ENCODE measurements at places on chromosomes 7 and 10.

GRCh38 chr7:2873146-2873545 is 29.0 kb upstream of the GNA12 start:
- DNase-seq, result peak; percentile 26

DNA sequence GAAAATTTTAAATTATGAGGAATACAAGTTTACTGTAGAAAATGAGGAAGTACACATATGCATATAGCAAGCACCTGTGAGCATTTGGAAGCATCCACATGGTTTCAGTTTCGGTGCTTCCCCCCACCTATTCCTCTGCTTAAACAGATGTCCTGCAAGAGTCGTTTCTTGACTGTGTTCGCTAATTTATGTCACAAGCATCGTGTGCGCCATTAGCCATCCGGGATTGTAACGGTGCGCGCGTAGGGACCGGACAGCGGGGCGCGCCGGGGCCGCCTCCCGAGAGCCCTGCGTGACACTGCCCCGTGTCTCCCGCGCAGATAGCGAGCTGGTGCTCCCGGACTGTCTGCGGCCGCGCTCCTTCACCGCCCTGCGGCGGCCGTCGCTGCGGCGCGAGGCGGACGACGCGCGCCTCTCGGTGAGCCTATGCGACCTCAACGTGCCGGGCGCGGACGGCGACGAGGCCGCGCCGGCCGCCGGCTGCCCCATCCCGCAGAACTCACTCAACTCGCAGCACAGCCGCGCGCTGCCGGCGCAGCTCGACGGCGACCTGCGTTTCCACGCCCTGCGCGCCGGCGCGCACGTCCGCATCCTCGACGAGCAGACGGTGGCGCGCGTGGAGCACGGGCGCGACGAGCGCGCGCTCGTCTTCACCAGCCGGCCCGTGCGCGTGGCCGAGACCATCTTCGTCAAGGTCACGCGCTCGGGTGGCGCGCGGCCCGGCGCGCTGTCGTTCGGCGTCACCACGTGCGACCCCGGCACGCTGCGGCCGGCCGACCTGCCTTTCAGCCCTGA is 90.9 kb downstream of the NEURL1 start:
- DNase-seq, result peak; percentile 96

GRCh38 chr10:30656233-30656632 is 26.7 kb upstream of the LYZL2 start:
- DNase-seq, result peak; percentile 38

DNA sequence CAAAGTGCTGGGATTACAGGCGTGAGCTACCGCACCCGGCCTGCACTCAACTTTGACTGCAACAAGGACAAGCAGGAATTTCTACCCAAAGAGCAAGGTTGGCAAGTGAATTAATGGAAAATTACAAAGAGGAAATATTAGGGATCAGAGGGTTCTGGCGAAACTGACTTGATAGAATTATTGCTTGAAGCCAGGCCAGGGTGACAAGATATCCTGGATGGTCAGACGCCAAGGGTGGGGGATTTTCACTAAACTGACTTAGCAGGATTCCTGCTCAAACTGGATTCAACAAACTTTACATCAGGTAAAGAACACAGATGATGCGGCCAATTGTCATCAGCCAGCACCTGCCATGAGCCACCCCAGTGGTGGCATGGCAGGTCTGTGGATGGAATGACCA is 603.6 kb upstream of the MGMT start:
- no peak for DNase-seq

- DNase-seq, result no peak
These were observed 9.4 kb downstream of the ELFN1 start for GRCh38 chr7:1679326-1679965.

- DNase-seq, result peak; percentile 49
These were observed 309.2 kb downstream of the GFRA1 start for GRCh38 chr10:115963848-115964247.

DNA sequence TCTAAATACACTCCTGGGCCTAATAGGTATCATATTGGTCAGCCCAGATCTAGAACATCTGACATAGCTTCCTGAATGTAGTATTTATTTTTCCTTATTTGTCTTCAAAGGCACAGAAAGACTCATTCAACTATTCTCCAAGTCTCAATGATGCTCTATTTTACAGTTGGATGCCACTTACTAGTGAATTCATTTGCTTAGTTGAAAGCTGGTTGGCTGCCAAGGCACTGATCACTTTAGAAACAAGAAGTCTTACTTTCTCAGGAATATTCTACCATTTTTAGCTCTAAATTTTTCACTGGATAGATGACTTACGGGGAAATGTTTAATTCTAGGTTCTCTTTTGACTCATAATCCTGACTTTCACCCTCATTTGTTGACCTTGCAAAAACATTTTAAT is 863.4 kb downstream of the SORCS1 start:
- no peak for DNase-seq

DNA sequence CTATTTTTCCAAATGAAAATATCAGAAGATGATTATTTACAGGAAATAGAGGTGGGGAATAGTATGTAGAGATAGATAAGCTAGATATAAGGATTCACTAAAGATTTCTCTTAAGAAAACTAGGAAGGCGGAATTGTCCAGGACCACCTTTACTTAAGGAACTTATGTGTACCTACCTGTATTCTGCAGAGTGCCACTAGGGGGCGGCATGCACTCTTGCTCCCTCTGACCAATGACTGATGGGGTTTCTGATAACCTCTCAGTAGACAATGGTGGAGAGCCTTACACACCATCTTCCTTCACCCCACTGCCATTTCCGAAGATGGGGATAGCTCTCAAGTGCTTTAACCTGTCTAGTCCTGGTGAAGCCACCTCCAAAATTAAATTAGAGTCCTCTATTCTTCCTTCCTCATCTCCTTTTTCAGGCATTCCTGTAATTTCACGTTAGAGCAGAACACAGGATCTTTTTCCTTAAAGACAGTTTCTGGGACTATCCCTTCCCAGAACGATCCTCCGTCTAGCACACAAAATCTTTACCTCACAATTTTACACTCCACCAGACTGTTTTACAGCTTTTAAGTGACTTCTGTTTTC is 453.1 kb downstream of the SORCS1 start:
- DNase-seq, result peak; percentile 51

DNA sequence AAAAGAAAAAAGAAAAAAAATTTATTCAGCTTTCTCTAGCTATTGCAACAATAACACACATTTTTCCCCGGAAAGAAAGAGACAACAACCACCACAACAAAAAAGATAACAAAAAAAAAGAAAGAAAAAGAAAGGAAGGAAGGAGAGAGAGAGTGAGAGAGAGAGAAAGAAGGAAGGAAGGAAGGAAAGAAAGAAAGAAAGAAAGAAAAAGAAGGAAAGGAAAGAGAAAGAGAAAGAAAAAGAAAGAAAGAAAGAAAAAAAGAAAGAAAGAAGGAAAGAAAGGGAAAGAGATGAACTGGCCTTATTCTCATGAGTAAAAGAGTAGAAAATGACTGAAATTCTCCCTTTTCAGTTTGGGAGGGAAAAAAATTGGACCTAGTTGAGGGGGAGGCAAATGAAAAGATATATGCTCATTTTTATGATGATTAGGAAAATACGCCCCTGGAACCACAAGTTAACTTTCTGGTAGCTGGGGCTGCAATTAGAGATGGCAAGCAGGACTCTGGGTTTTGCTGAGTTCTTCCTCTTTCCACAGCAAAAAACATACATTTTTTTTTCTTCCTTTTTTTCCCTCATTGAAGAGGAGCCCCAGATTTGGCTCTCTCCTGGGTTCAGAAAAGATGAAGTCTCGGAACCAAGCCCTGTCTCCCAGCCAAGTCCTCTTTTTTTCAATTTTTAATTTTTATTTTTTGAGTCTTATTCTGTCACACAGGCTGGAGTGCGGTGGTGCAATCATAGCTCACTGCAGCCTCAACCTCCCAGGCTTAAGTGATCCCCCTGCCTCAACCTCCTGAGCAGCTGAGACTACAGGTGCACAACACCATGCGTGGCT is 12.6 kb upstream of the PRDX3 start:
- DNase-seq, result peak; percentile 72

GRCh38 chr10:77156406-77156879 is 481.2 kb downstream of the KCNMA1 start:
- no peak for DNase-seq

- no peak for DNase-seq
These were observed 470.7 kb upstream of the LRRN3 start for GRCh38 chr7:110620110-110620735.

- no peak for DNase-seq
These were observed 313.1 kb upstream of the DGKB start for GRCh38 chr7:15215616-15216015.

DNA sequence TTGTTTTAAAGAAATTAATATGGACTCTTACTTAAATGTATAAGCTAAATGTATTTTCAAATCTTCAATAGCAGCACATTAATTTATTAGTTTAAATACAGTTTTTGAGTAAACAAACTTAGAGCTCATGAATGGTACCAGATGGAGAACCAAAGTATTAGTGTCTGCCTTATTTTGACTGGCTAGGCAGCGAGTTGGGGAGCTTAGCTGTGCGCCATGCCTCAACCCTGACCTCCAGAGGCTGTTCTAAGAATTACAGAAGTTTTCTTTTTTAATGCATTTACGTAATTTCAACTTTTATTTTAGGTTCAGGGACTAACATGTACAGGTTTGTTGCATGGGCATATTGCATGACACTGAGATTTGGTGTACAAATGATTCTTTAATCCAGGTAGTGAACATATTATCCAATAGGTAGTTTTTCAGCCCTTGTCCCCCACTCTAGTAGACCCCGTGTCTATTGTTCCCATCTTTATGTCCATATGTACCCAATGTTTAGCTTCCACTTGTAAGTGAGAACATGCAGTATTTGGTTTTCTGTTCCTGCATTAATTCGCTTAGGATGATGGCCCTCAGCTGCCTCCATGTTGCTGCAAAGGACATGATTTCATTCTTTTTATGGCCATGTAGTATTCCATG is 166.8 kb downstream of the IQUB start:
- DNase-seq, result peak; percentile 13

DNA sequence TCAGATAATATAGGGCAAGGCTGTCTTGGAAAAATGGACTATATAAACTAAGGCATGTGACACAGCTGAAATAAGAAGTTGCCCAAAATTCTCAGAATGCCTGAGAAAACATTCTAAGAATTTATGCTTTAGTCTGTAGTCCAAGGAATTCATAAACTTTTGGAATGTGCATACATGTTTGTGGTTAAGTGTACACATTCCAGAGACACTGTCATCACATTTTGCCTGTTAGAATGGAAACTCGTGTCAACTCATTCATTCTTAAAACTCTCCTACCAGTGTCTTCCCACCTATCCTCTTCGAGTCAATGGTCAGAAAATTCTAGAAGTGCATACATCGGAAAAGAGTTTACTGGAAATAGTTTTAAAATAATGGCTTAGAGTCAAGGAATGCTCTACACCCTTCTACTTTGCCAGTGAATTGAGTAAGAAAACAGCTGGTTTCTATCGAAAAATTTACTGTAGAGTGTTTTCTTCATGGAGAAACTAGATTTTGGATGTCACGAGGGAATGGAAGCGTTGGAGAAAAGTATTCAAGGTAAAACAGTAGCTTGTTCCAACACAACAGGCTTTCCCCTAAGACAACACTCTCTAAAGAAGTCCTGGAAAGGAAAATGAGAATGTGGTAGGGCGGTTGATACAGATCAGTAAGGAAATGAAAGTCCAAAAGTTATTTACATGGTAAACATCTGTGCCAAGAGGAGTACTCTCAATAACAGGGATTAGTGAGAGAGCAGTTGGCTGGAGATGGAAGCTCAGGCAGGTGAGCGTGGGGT is 1177.6 kb upstream of the C7orf33 start:
- no peak for DNase-seq

- DNase-seq, result no peak
These were observed 10.5 kb upstream of the CXCL12 start for GRCh38 chr10:44395396-44395795.

DNA sequence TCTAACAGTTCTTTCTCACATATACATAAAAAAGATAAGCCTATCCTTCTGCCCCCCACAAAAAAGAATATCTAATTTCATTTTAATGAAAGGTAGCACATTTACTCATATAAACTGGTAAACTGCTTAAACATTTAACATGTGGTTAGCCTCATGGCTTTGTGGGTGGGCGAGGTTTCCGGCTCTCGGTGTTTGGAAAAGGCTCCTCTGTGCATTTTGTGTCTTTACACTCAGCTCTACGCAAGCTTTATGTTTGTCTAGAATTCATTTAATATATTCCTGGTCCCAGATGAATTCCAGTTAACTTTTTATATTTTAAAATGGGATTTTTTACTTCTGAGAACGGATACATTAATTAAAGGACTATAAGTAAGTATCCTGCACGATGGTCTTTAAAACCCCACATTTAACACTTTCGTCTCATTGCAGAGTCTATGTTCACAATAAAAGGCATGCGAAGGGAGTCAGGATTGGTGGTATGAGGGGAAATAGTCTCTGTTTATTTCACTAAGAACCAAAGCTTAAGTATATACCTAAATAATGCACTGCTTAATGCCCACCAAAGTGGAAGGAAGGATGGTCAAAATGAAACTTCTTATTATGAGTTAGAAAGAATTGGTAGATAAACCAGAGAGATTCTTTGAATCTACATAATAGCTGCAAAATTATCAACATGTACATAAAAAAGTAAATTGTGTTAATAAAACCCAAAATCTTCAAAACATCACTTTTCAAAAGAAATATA is 197.2 kb downstream of the CRPPA start:
- DNase-seq, result no peak

DNA sequence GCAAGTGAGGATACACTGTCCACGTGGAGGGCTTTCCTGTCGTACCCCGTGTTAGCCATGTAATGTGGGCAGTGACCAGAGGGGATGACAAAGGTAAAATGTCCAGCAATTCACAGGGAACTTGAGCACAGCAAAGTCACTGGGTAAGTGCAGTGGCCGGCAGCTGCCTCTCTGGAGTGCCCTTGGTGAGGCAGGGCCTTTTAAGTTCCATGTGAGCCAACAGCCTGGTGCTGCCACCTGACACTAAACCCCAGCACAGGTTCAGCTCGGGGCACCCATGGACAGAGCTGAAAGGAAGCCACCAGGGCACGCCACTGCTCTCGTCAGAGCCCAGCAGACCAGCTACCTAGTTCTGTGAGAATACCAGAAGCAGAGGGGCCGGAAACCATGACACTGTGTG is 168.3 kb downstream of the PRKAG2 start:
- DNase-seq, result no peak

DNA sequence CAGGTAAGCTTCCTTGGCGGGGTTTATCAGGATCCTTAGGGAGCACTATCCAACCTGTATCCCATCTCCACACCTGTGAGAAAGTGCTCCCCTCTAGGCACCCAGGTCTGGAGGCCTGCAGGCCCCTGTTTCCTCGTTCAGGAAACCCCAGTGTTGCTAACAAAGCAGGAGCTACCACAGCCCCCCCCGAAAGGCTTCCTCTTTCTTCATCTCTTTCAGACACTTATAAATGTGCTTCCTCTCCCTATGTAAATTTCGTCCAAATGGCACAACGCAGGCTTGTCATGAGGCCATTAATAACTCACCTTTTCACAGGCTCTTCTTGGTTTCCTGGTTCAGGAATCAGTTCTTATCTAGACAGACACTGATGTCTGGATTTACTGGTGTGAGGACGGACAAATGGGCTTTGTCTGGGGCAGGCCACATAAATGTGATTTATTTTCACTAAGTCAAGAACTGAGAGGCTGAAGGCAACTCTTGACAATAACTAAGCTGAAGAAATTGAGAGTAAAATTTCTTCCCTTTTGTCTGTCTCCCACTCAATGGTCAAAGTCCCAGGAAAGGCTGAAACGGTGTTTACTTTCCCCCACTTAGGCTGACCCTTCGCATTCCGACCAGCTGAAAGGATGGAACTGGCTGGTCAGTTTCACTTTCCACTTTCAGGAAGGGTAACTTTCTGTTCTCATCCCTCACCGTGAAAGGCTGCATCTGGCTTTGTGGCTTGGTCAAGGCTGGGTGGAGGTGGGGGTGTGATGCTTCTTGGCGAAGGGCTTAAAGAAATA is 46.8 kb downstream of the PIK3AP1 start:
- DNase-seq, result peak; percentile 96

Measured in common myeloid progenitor, CD34-positive (primary cell).